ENCODE measurements at places on chromosomes 12 and 14.

DNA sequence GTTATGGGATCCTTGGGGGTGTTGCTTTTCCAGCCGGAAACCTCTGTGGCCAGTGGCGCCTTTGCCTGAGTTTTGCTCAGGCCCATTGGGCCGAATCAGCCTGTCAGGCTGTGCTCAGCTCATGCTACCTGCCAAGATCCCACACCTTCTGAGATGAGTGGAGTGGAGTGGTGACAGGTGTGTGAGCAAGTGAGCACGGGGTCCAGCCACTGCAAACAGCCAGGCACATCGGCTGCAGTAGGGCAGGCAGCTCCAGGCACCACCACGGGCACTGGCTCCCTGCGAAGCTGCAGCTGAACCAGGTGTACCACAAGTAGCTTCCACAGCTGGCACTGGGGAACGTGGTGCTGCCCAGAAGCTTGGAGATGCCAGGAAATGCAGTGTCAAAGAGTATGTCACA lies 21.1 kb upstream of the WDR89 start:
- no peak for DNase-seq

GRCh38 chr14:59332727-59333126 lies 132.5 kb downstream of the GPR135 start:
- DNase-seq = peak; percentile 79

DNA sequence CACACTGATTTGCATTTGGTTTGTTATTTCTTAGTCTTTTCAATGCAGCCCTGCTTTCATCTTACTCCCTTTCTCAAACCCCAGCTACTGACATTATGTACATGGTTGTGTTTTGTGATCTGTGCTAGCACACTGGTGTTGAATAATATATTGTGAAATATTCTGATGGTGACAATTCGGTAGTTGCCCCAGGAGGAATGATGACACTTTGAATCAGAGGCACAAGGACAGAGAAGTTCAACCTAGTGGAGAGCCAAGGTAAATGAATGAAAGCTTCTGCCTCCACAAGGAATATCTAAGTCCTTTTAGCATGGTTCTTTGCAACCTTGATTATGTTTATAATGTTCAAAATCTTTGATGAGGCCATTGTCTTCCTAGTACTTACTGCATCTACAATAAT lies 159.9 kb downstream of the PDE3A start:
- no peak for DNase-seq

DNA sequence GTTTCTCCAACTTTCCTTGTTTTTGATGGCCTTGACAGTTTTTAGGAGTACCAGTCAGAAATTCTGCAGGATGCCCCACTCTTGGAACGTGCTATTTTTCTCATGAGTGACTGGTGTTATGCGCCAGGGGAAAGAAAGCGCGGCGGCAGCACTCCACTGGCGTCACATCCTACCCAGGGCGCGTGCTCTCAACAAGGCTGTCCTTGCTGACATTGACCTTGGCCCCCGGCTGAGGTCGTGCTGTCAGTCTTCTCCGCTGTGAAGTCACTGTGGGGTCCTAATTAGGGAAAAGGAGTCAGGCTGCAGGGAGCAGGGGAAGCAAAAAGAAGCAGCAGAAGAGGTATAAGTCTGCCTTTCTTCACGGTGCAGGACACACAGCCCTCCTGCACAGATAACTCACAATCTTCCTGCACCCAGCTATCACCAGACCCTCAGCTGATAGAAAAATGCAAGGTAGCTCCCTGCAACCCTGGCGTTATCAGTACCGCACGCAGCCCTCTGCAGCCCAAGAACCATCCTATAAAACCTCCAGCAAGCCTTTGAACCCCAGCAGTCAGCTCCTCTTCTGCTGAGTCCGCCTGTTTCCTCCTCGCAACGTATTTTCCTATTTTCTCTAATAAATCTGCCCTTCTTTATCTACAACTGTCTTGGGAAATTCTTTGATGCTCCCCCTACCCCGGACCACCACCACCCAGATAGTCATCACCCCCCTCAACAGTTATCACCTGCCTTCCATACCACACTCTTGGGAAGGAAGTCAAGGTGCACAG lies 48.0 kb upstream of the C14orf180 start:
- DNase-seq = no peak

DNA sequence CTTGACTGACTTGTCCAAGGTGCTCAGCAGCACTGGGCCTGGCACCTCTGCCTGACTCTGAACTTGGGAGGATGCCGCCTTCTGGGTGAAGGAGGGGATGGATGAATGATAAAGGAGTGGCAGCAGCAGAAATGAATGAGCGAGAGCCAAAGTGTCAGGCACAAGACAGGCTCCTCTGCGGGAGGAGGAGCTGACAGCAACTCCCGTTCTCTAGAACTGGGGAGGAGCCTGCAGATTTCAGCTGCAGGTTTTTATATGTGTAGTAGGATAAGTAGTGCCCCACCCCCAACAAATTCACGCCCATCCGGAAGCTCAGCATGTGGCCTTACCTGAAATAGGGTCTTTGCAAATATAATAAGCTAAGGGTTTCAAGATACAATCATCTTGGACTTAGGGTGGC lies 33.1 kb downstream of the SLC8B1 start:
- DNase-seq = no peak

DNA sequence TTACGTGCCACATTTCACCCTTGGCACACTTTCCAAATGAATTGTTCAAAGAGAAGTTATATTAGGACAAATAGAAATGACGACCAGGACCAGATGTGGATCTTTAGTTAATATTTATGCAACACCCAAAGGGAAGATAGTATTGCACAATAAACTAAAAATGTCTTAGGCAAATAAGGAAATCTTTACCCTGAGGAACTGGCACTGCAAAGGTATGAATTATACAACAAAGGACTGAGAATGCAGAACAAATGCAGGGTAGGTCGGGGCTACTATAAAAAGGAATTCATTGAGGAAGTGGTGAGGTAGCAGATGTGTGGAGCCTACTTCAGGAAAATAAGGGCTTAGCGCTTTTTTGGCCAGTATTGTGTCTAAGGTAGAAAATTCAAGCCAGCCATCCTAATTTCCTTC lies 3.9 kb upstream of the TMTC2 start:
- no peak for DNase-seq

DNA sequence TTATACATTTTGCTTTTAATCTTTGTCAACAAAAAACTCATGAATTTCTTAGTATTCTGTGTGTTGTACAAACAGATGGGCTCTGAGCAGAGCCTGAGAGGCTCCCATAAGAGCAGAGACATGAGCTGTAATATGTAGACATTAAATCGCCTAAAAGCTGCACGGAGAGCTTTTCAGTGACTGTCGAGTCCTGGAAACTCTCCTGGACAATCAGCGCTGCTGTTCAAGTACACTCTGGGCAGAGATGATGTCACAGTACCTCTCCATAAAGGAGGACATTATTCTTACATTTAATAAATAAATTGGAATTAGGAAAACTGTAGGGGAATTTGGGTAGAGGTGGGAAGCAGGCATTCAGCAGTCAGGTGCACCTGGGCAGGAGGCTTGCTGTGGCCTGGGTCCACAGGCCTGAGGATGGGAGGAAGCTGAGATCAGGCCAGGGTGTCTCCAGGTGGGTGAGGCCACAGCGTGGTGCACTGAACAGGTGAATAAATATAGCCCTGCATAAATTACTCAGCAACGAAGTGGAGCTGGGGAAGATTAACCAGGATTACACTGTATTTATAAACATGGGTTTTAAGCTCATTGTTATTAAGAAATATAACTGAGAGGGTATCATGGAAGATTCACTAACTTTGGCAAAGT lies 13.3 kb upstream of the TCL1A start:
- DNase-seq = no peak

DNA sequence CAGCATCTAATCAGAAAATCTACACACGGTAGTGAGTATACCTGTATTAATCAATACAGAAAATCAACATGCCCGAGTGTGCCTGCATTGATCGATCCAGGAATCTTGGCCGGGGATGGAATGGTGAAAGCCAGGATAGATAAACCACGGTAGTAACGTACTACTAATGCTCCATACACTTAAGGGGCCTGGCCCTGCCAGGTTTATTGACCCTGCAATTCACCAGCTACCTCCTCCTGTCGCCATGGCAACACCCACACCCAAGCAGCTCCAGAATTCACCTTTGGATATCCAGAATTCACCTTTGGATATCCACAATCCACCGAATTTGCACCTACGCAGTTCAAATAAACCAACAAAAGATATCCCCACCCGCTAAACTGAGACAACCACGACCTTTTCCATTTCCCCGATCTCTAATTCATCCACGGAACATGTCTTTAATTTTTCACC lies 14.8 kb upstream of the CALM1 start:
- DNase-seq = no peak

DNA sequence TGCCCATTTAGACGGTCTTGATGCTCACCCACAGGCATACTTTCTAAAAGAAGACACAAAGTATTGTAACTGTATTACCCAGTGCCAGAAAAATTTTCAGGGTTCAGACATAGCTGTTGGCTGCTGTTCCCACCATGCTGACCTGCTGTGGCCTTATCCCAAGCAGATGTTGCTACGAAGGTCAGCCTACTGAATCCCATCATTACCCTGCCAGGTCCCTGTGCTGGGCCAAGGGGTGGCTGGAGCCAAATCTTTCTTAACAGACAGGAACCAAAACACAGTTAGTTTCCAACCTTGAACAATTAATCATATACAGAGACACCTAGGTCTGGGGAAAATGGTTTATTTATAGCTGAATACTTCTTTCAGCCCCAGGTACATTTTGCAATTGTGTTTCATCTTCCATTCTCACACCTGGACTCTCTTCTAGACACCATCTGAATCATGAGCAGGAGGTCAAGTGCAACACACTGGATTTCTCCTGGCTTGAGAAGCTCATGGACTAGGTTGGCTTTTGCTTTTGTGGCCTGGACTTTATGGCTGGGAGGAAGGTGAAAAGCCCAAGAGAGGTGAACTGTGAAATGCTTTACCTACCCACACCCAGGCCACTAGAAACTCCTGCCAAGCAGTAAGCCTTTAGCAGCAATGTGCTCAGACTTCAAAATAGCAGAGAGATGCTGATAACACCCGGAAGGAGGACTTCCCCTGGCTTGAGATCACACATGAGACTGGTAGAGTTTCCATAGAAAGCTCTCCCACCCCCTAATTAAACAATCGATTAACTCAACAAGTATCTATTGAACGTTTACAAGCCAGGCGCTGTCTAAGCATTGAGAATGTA lies 150.1 kb downstream of the SUDS3 start:
- no peak for DNase-seq

GRCh38 chr14:71399057-71399487 lies 491.8 kb downstream of the PCNX1 start:
- DNase-seq = no peak

Measured in HFFc6 (cell line).